ENCODE measurements at places on chromosomes 7 and 10. TPM values are rescaled to one million over a fixed set of nuclear protein-coding genes. Genes with fewer than 3 reads are reported as not detected.
A peak's percentile ranks its signal among the peaks of the same experiment; 100 is the strongest.

SPDYE11 gene
- not detected for total RNA-seq

CHRM2 gene
- total RNA-seq = not detected

CAV1 gene
- total RNA-seq = 1.5 TPM

SNCG gene
- not detected for total RNA-seq

ANKIB1 gene
- total RNA-seq = 40.6 TPM

STRIP2 gene
- total RNA-seq = 6.9 TPM

MBL2 gene
- not detected for total RNA-seq

CLRN3 gene
- not detected for total RNA-seq

OPALIN gene
- total RNA-seq = not detected

PILRA gene
- 0.68 TPM for total RNA-seq

GBX1 gene
- not detected for total RNA-seq

NAPEPLD gene
- 4.9 TPM for total RNA-seq

GRCh38 chr7:102063690-102064180 lies 222.9 kb upstream of the SH2B2 start:
- peaks cover 4% of the 10 kb centered on the region for H3K36me3 ChIP-seq
- no peak overlapping the region for H3K4me3 ChIP-seq
- no peaks in the 10 kb centered on the region for H3K27me3 ChIP-seq
- no peak for DNase-seq

DNA sequence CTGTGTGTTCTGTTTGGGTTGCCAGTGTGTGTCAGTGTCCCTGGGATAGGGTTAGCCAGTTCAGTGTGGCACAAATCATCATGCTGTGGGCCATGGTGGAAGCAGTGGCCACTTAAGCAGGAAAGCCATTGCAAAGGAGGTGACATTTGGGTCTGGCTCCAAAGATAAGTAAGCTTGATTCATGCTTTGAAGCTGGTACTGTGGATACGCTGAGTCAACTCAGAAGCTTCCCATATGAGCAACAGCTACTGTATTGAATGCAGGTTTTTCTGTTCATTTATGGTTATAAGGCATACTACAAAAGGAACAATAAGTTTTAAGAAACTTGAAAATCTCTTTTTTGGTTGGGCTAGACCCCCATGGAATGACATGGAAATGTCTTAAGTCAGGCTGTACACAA lies 143.1 kb downstream of the BMPER start:
- no peaks in the 10 kb centered on the region for H3K36me3 ChIP-seq
- no peak overlapping the region for H3K27ac ChIP-seq
- H3K4me3 ChIP-seq = no peak overlapping the region
- H3K4me1 ChIP-seq = no peaks in the 10 kb centered on the region
- DNase-seq = no peak

DNA sequence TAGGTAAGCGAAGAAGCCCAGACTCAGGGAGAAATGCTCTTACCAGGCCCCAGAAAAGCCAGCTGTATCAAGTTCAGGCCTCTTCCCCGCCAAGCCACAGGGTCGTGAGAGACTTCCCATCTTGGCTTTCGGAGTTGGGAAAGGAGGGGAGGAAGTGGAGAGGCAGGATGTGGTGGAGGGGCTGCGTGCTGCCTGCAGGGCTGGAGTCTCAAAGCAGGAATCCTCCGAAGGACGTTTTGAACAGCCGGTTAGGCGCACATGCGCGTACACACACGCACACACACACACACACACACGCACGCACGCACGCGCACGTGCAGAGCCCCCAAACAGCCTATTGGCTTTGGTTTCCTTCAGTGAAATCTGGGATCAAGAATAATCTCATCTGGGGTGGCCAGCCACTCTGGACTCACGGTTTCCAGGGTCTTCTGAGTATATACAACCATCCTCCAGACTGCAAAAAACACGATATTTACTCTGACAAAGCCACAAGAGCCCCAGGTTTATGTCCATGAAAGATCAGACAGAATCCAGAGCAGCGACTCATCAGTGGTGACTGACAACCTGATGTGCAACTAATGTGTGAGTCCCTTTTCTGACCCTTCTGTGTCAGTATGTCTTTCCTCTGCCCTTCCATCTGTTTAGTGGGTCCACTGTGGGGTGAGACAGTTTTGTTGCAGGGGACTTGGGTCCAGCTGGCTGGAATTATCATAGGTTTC lies 115.0 kb upstream of the ZNF438 start:
- H3K4me1 ChIP-seq = peaks cover 20% of the 10 kb centered on the region
- peak; percentile 36 for DNase-seq
- peak overlapping the region; percentile 48 for H3K27ac ChIP-seq
- peaks cover 3% of the 10 kb centered on the region for H3K27me3 ChIP-seq

DNA sequence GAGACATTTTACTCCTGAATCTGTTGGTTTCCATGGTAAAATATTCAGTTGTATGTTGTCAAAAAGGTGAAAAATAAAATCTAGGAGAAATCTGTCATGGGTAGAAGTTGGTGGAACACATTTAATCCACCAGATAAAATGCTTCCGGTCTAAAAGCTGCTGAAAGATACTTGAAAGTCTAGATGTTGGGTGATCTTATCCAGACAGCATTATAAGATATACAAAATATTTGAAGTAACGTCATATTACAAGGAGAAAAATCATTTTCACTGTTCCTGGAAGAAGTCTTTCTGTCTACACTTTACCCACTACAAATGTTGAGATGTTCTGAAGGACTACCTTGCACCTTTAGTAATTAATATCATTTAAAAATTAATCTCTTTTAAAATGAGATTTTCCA lies 40.9 kb downstream of the CALD1 start:
- H3K4me3 ChIP-seq = no peak overlapping the region
- H3K36me3 ChIP-seq = peaks cover 1% of the 10 kb centered on the region
- H3K27ac ChIP-seq = no peak overlapping the region
- H3K4me1 ChIP-seq = no peaks in the 10 kb centered on the region

GRCh38 chr10:79984851-79985250 lies 35.9 kb upstream of the SFTPD start:
- H3K27ac ChIP-seq = no peak overlapping the region
- H3K4me3 ChIP-seq = no peak overlapping the region
- H3K4me1 ChIP-seq = peaks cover 21% of the 10 kb centered on the region
- peak; percentile 67 for DNase-seq

- H3K27me3 ChIP-seq = no peaks in the 10 kb centered on the region
- no peak overlapping the region for H3K4me3 ChIP-seq
- H3K27ac ChIP-seq = no peak overlapping the region
- H3K4me1 ChIP-seq = no peaks in the 10 kb centered on the region
- DNase-seq = no peak
These were observed 5.2 kb downstream of the EEPD1 start for GRCh38 chr7:36158321-36158605.

DNA sequence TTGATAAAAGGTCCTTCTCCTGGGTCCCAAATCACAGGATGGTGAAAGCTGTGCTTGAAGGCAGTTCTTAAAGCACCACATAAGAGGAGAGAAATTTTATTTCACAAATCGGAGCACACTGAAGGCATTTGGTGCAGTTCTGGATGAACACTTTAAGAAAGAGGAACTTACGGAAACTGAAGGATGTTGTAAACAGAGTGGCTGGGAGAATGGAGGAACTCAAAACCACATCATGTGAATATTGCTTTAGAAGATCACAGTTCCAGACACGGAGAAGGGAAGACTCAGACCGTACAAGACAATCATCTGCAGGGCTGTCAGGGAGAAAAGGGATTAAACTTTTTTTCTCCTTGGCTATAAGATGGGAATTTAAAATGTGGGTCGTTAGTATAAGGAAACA lies 9.0 kb upstream of the GPR141 start:
- DNase-seq = no peak
- H3K27ac ChIP-seq = no peak overlapping the region
- H3K27me3 ChIP-seq = peaks cover 6% of the 10 kb centered on the region
- H3K4me3 ChIP-seq = no peak overlapping the region
- no peaks in the 10 kb centered on the region for H3K4me1 ChIP-seq

GRCh38 chr7:50467817-50468610 lies 17.9 kb upstream of the FIGNL1 start:
- H3K4me1 ChIP-seq = peaks cover 12% of the 10 kb centered on the region
- peak overlapping the region; percentile 54 for H3K27ac ChIP-seq
- peak; percentile 83 for DNase-seq

- peaks cover 3% of the 10 kb centered on the region for H3K36me3 ChIP-seq
- peaks cover 20% of the 10 kb centered on the region for H3K27me3 ChIP-seq
- H3K27ac ChIP-seq = no peak overlapping the region
- no peak overlapping the region for H3K4me3 ChIP-seq
These were observed 99.2 kb downstream of the CPXM2 start for GRCh38 chr10:123792248-123792978.

DNA sequence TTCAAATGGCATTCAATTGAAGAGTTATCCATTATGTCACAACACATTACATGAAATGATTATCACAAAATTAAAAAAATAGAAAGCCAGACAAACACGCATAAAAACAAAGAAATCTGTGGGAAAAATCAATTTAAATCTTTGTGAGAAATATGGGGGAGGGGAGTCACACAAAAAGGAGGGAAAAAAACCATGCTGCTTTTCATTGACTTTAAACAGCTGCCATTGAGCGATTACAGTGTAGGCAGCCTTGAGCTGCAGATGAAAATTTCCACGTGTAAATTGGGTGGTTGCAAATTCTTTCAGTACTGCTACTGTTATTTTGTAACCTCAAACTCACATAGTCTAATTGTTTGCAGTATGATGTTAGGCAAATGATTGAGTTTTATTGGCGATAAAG lies 889.9 kb upstream of the PHF14 start:
- DNase-seq = no peak
- H3K27me3 ChIP-seq = no peaks in the 10 kb centered on the region
- no peaks in the 10 kb centered on the region for H3K4me1 ChIP-seq
- no peak overlapping the region for H3K27ac ChIP-seq
- H3K36me3 ChIP-seq = no peaks in the 10 kb centered on the region

GRCh38 chr10:3354174-3354900 lies 181.8 kb upstream of the PITRM1 start:
- H3K27ac ChIP-seq = no peak overlapping the region
- no peak for DNase-seq
- H3K4me3 ChIP-seq = no peak overlapping the region

GRCh38 chr10:113720386-113720785 lies 31.1 kb upstream of the PLEKHS1 start:
- H3K27me3 ChIP-seq = no peaks in the 10 kb centered on the region
- DNase-seq = no peak
- H3K36me3 ChIP-seq = peaks cover 32% of the 10 kb centered on the region
- peaks cover 2% of the 10 kb centered on the region for H3K4me1 ChIP-seq
- no peak overlapping the region for H3K27ac ChIP-seq
- no peak overlapping the region for H3K4me3 ChIP-seq

GRCh38 chr7:150401424-150401790 lies 22.3 kb downstream of the ZNF775 start:
- H3K27ac ChIP-seq = no peak overlapping the region
- peaks cover 45% of the 10 kb centered on the region for H3K4me1 ChIP-seq
- no peak for DNase-seq

DNA sequence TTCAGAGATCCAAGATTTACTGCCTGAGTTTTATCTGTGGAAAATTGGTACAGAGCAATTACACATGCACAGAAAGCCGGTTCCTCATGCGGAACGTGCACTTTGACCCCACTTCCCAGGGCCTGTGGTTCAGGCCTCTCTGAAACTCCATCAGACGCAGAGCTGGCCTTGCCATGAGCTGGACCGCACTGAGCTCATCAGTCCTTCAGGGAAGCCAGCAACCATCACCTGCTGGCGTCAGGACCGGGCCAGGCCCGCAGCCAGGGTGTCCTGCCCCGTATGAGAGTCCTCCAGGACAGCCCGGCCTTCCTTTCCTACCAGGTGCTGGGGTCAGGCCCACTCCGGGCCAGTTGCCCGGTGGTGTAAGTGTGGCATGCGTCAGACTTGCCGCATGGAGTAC lies 446.5 kb upstream of the FOXK1 start:
- no peaks in the 10 kb centered on the region for H3K27me3 ChIP-seq
- H3K27ac ChIP-seq = no peak overlapping the region
- H3K4me1 ChIP-seq = peaks cover 1% of the 10 kb centered on the region
- no peaks in the 10 kb centered on the region for H3K36me3 ChIP-seq

Measured in activated naive CD8-positive, alpha-beta T cell treated with anti-CD3 and anti-CD28 coated beads for 36 hours (primary cell).